ENCODE measurements at places on chromosomes 5 and 9.

GRCh38 chr9:95143591-95144561 is 173.6 kb downstream of the FANCC start:
- no peak for DNase-seq

GRCh38 chr9:36566813-36567221 is 5.9 kb upstream of the MELK start:
- DNase-seq, result no peak

DNA sequence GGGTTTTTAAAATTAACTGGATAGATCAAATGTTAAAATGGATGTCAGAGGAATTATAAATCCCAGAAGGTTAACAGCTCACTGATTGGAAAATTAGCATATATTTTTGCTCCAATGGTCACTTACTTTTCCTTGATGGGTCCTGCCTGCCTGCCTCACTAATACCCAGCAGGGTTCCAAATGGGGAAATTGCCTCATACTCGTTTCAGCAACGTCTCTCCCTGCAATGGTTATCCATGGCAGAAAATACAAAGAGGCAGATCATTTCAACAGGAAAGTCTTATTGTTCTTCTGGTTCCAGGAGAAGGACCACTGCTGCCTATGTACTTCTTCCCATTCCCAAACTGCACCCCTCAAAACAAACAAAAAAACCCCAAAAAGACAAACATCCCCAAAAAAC is 71.3 kb downstream of the ERP44 start:
- no peak for DNase-seq

DNA sequence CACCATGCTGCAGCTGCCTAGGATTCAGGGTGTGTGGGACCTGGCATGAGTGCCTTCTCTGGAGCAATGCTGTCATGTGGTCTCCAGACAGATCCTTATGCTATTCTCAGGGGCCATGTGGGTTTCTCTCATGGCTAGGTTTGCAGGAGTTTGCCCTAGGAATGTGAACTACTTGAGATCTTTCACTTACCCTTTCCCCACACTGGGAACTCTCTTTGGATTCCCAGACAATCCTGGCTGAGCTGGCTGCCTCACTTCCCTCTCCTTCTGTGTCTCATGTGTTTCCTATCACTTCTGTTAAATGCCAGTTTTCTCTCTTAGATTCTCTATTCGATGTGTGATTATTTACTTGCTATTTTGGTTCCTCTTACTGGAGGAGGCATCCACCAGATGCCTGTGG is 270.2 kb upstream of the RASA1 start:
- DNase-seq, result no peak

DNA sequence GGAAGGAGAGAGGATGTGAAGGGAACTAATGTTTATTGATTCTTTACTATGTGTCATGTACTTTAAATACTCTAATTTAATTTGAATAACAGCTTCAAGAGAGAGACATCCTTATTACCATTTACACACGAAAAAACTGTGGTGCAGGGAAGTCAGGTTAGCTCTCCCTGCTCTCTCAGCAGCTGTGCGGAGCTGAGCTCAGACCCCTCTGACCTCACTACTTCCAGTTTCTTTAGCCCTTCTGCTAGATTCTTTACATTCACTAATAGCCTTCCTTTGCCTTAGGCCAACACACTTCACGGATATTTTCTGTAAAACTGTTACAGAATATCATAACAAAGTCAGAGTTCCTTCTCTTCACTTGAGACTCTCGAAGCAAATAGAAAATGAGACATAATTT is 131.3 kb upstream of the ARRDC3 start:
- DNase-seq, result no peak

- DNase-seq, result no peak
Observed at GRCh38 chr5:169294621-169295020, 6.3 kb downstream of the SLIT3 start.

DNA sequence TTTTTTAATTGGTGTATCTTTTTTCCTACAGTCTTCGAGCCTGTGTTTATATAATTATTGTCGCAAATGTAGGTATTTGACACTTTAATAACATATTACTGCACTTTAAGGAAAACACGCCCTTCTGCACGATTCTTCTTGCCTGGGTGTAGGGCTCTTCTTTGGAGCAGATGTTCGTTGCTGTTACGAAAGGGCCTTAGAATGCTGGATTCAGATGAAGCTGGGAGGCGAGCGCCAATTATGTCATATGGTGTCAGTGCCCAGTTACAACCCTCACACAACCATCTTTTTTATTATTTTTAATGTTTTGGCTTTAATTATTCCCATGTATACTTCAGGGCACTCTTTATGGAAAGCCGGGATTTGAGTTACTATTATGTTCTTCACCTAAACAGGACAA is 553.0 kb downstream of the EBF1 start:
- no peak for DNase-seq

DNA sequence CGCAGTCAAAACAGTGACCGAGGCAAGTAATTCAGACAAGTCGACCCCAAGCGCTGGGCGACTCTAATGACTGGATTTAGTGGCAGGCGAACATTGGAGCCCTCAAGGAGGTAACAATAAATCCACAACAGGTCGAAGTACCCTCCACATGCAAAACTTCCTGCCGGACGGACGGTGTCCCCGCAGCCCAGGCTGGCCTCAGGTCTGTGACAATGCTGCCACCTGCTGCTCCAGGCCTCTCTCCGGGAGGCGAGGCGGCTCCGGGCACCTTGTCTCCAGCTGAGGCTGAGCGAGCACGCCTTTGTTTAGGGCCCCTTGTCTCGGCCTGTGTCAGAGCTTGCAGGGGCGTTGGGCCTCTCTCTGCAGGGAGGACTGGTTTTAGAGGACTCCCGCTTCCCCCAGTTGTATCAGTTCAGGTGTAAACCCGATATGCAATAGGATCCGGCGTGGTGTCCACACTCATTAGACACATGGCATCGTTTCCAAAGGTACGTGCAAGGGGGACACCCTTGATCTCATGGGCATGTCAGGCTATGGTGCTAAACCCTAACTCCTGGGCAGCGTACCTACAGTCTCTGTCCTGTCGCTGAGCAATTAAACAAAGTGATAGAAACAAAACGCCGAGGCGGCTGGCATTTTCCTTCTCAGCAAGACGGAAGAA is 628.0 kb upstream of the ADAMTS16 start:
- DNase-seq, result peak; percentile 94

DNA sequence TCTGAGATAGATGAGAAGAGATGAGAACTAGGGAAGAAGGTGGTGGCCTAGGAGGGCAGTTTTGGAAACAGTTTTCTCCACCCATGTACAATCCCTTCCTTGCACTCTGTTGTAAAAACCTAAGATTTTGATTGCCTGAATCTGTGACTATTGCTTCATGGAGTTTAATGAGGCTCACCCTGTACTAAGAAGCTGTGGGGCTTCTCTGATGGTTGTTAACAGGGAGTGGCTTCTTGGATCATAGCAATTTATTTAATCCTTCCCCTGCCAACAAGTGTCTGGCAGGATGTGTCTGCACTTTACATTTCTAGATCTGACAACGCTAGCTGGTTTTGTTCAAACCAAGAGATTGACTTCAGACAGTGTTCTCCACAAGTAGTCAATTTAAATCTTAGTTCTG is 74.7 kb upstream of the C5orf46 start:
- no peak for DNase-seq

DNA sequence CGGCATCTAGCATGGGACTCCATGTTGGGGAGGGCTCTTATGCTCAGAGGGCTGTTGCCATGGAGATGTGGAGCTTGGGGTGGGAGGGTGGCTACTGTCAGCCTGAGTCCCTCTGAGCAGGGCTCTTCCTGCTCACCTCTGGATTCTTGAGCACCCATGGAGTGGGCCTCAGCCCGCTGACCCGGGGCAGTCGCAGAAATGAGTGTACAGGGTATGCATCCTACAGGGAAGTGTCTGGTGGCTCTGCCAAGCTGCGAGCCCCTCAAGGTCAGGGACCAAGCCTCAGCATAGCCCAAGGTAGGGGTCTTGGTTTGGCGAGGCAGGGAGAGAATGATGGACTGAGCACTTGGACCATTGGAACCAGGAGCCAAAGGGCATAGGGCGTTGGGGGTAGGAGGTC is 104.1 kb downstream of the DAB2IP start:
- no peak for DNase-seq

GRCh38 chr9:136720898-136721338 is 8.5 kb downstream of the DIPK1B start:
- no peak for DNase-seq

GRCh38 chr9:135533113-135533512 is 11.9 kb downstream of the LCN1 start:
- DNase-seq, result no peak

- DNase-seq, result no peak
Observed at GRCh38 chr5:110335361-110336066, 391.0 kb downstream of the TMEM232 start.

DNA sequence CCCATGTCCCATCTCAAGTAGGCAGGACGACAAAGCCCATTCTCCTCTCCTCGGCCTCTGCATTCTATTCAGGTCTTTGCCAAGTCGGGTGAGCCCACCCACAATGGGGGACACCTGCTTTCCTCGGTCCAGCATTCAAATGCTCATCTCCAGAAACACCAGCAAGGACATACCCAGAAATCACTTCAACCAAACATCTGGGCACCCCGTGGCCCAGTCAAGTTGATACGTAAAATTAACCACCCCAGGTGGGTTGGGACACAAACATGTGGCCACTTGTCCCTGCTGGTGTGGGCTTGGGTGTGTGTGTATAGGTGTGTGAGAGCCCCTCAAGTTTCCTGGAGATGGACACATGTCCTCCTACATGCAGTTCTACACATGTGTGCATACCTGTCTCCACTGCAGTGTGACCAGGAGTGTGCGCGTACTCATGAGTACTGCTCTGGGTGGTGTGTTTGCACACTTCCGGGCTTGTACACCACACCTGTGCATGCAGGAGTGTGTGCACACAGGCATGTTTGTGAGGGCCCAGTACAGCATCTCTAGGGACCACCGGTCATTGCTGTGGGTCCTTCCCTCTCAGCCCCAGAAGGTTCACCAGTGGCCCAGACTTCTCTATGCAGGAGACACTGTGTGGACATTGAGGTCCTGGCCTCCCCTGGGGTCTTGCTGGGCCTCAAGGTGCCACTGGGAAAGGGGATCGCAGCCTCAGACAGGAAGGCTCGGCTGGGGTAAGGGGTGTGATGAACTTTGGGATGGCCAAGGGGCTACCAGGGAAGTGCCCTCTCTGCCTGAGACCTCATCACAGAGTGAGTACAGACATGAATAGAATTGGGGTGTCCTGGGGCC is 35.4 kb upstream of the RXRA start:
- no peak for DNase-seq

- no peak for DNase-seq
Observed at GRCh38 chr5:170092455-170093101, 13.1 kb upstream of the FOXI1 start.

DNA sequence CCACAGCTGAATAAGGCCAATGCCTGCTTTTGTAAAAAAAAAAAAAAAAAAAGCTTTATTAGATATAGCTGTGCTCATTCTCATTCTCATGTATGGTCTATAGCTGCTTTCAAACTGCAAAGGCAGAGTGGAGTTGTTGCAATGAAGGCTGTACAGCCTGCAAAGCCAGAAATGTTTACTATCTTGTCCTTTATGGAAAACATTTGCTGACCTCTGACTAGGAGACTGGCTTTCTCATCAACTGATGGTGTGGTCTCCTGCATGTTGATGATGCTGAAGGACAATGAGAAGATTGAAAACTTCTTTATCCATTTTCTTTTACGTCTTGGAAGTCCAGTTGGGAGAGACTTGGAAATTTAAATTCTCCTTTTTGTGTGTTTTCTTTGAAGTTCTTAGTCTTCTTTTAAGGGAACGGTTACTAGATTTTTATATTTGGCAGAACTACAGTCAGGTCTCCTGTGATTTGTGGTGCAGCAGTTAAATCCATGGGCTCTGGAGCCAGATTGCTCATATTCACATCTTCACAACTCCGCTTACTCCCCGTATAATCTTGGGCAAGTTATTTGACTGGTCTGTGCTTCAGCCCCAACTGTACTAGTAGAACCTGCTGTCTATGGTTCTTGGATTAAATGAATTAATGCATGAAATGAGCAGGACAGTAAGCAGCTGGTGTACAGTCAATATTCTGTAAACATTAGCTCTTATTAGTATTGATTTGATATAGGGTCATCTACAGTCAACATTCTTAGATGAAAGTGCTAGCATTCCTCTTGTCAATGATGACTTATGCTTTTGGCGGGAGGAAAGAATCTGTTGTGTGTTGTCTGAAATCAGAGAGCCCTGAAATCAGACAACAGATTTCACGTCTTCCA is 39.7 kb upstream of the BASP1 start:
- no peak for DNase-seq

GRCh38 chr9:126891676-126892075 is 22.9 kb upstream of the RALGPS1 start:
- no peak for DNase-seq

GRCh38 chr5:138932171-138932810 is 57.2 kb upstream of the LRRTM2 start:
- no peak for DNase-seq

DNA sequence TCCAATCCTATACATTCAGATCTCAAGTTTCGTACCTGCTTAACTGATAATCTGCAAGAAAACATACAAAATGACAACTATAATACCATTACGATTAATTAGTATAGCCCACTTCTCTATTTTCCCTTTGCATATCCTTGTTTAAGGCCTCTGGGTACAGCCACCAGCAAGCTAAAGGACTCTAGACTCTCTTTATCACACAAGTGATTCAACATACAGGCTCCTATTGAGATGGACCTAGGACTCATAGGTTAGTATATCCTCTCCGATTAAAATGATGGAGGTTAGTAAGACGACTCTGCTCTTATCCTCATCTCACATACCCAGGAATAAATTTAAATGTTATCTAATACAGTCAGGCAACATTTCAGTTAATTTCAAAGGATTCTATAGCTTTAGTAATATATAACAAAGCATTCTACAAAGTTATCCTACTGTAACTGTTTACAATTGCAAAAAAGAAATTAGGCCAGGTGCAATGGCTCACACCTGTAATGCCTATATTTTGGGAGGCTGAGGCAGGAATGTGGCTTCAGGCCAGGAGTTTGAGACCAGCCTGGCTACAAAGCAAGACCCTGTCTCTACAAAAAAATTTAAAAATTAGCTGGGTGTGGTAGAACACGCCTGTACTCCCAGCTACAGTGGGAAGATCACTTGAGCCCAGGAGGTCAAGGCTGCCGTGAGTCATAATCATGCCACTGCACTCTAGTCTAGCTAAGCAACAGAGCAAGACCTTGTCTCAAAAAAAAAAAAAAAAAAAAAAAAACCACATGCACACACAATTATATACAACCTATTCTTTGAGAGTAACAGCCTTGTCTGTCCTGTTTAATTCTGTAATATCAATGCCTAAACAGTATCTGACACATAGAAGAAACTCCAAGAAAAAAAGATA is 15.4 kb downstream of the HAUS6 start:
- DNase-seq, result no peak

DNA sequence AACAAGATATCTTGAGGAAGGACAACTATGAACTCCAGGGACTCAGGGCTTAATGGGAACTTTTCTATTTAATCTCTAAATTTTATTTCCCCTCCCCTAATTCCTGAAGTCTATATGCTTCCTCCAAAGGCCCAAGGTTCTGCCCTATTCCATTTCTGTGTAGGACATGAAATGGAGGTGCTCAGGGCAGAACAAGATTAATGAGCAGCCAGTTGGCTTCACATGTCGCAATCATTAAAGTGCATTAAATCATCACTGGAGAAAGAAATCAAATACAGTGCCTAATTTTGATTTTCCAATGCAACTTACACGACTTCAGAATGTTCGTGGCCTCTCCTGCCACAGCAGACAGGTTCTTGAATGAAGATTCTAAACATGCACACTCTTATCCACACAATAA is 862.1 kb downstream of the PTPRD start:
- no peak for DNase-seq

- DNase-seq, result no peak
Observed at GRCh38 chr5:151079838-151080612, 809 bp downstream of the TNIP1 start.
